Activated CD8-positive, alpha-beta memory T cell treated with anti-CD3 and anti-CD28 coated beads for 48 hours (primary cell): ENCODE measurements at places on chromosomes 7 and 10.

DNA sequence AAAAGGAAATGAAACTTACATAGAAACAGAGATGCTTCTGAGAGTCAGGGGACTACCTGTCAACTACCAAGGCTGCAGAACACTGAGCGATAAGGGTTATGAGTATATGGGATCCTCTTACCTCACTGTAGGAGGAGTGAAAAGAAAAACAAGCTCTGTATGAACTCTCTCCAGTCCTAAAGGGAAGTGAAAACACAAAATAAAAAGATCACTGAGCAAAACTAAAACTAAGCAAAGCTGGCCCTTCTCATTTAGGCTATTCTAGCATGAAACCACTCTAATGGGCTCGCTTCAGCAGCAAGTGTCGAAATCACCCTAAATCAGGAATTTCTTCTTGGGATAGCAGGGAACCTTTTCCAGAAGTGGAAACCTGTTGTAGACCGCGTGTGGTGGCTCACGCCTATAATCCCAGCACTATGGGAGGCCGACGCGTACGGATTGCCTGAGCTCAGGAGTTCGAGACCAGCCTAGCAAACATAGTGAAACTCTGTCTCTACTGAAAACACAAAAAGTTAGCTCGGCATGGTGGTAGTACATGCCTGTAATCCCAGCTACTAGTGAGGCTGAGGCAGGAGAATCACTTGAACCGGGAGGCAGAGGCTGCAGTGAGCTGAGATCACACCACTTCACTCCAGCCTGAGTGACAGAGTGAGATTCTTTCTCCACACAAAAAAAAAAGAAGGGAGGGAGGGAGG is 27.0 kb downstream of the DCLRE1C start:
- DNase-seq, result no peak

DNA sequence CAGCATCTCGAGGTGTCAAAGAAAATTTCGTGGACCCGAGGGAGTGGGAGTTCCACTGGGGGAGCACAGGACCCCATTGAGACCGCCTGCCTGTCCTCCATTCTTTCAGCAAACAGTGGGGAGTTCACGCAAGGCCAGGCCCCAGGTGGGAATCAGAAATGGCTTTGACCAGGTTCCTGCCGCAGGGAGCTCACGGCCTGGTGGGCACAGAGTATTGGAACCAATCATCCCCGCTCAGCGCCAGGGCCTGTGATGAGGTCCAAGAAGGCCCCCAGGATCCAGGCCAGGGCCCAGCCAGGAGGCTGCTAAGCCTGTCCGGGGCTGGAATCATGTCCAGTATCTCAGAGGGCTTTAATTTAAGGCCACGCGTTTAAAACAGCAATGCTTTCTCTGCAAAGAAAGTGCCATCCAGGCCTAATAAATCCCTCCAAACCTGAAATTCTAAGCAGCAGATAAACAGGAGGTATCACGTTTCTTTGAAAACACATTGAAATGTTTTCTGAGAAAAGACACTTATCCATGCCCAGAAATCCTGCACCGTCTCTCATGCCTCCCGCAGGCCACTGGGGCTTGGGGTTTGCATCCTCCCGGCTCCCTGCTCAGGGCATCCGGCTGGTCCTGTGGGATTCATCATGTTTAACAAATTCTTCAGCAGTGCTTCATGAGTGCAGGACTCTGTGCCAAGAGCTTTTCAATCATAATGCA is 125.7 kb downstream of the OAT start:
- no peak for DNase-seq

DNA sequence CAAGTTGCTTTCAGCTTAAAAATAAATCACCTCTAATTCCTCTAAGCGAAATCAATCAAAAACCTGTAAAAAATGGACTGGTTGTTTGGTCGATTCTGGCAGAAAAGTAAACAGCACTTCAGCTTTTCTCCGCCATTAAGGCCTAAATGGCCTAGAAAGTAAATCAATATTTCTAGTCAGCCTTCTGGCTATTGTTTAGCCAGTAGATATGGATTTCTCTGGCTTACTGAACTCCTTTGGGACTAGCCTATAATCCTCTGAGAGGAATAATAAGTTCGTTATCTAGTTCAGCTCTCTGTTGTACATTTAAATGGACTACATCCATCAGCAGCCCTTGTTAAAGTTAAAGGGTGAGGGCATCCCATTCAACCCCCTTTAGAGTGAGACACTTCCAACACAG is 400.1 kb upstream of the ETV1 start:
- DNase-seq, result no peak

GRCh38 chr10:80411267-80411668 is 2.9 kb downstream of the PRXL2A start:
- no peak for DNase-seq

DNA sequence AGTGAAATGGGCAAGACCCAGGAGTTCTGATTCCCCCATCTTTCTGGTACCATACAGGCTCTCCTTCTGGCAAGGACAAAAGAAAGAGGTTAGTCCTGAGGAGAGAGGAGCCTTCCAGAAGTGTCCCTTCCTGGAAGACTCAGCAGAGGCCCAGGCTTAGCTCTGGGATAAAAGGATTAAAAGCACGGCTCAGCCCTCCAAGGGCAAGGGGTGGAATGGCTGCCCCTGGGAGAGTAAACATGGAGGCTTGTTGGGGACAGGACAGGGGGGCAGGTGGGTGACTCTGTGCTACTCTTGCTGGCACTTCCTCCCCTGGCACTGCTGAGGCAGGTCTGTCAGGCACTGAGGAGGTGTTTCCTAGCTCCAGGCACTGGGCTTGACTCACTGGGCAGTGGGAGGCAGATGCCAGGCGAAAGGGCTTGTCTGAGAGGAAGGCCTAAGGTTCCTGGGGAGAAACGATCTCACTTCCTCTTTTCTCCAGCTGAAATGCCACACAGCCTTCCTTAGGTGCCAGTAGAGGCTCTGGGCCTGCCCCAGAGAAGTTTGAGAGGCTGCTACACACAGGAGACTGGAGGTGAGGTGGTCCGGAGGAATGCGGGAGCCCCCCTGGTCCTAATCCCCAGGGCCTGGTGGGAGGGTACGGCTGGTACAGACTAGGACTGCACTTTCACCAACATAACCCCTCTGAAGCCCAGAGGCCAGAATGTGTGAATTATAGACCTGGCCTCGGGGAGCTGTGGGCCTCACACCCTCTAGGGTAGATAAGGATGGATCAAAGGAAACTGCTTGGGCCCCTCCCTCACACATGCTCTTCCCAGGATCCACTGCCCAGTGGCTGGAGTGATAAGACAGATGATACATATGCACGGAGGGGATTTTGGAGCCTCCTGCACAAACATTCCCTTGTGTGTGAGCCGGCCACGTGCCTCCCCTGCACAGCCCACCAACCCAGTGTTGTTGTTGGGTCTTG is 63.2 kb upstream of the PODXL start:
- no peak for DNase-seq

DNA sequence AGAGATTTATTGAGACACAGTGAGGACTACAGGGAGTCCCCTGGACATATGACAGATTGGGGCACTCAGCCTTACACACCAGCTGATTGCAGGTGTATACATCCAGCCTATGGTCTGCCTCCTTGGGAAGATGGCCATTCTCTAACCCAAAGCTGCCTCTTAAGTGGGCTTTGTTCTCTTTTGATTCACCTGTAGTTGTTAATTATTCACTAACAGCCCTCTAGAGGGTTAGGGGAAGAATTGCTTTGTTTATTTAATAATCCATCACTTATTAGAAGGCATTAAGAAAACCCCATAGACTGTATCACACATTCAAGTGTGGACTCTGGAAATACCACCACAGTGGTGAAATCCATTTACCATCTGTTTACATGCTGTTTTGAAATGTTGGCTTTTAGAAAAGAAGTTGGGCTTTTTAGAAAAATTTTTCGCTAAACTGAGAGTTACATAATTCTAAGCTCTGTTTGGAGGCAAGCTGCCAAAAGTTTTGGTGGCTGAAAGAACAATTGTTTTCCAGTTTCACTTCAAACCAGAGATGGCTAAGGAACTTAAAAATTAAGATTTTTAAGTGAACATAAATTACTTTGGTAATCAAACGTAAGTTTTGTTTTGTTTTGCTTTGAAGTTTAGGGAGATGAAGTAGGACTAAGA is 379.1 kb downstream of the ADRA2A start:
- no peak for DNase-seq

GRCh38 chr10:4174197-4174596 is 389.2 kb upstream of the KLF6 start:
- no peak for DNase-seq

- DNase-seq, result no peak
Measured at GRCh38 chr10:9608602-9609001, 1409.1 kb upstream of the CELF2 start.

- DNase-seq, result no peak
Measured at GRCh38 chr10:96706331-96706853, 13.9 kb downstream of the PIK3AP1 start.

DNA sequence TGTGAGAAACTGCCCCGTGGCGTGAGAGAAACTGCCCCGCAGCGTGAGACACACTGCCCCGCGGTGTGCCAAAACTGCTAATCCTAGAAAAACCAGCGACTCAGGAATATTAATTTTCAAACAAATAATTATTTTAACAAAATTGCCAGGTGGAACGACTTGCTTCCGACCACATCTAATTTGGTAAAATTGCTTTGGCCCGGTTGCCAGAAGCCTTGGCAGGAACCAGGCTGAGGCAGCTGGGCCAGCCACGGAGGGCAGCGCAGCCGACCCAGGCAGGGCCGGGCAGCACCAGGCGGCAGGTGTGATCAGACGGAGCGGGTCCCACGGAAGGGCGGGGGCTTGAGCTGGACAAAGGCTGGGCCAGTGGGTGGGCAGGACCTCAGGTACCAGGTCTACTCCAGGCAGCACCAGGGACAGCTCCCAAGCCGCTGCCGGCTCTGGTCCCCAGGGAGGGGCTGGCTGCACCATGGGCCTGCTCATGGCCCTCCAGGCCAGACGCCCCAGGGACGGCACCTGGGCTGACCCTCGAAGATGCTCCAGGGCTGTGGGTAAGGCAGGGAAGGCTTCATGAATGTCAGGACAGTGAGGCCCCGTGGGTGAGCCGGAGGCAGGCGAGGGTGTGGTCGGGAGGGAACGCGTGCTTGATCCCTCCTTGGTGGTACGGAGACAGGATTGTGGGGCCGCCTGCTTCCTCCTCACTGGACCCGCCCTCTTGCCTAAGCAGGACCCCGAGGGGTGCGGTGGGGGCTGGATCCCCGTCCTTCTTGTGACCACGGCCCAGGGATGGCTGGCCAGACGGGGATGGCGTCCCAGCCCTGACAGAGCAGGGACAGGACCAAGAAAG is 7.7 kb upstream of the ADGRA1 start:
- no peak for DNase-seq

GRCh38 chr10:72285972-72286521 is 12.3 kb downstream of the DDIT4 start:
- no peak for DNase-seq

GRCh38 chr10:132326925-132327324 is 5.1 kb upstream of the LRRC27 start:
- DNase-seq, result no peak

GRCh38 chr7:124700655-124701054 is 64.9 kb downstream of the GPR37 start:
- no peak for DNase-seq

- no peak for DNase-seq
Measured at GRCh38 chr7:103811997-103812396, 177.5 kb downstream of the RELN start.

GRCh38 chr10:23202779-23203178 is 10.7 kb downstream of the PTF1A start:
- no peak for DNase-seq

DNA sequence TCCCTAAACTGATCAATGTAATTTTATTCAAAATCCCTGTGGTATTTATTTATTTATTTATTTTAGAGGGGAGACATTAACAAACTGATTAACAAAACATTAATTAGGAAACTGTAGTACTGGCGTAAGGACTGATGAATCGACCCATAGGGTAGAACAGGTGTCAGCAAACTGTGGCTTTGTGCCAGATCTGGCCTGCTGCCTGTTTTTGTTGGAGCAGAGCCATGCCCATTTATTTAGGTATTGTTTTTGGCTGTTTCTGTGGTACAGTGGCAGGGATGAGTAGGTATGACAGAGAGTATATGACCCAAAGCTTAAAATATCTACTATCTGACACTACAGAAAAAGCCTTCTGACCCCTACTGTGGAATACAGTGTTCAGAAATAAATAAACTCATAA is 332.5 kb upstream of the ETV1 start:
- no peak for DNase-seq

DNA sequence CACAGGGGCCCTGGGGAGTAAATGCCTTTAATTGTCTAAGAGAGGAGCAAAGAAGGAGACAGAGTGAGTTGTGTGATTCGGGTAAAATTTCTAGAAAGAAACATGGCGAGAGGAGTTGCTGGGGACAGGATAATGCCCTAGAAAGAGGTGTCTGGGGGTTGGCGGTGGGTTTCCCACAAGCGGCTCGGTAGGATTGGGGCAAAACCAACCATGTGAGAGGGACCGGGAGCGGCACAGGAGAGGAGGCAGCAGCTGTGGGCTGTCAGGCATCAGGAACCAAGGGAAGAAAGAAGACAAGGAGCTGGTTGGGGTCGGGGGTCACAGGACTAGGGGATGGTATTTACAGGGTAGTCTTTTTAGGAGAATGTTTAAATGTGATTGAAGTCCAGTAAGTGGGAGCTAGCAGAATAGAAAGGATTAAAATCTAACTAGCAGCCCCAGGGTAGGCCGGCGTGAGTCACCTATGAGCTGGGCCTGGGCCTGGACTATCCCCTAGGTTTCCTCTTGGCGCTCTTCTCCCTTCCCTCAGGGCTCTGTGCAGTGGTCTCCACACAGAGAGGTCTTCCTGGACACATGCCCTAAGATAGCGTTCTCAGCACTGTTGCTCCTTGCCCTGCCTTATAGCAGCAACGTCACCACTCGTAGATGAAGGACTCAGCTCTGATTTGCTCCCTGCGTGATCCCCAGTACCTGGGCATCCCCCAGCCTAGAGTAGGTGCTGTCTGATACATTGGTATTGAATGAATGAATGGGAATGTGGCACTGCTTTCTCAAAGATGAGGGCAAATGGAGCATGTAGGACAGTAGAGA is 32.6 kb downstream of the IKZF1 start:
- DNase-seq, result no peak

DNA sequence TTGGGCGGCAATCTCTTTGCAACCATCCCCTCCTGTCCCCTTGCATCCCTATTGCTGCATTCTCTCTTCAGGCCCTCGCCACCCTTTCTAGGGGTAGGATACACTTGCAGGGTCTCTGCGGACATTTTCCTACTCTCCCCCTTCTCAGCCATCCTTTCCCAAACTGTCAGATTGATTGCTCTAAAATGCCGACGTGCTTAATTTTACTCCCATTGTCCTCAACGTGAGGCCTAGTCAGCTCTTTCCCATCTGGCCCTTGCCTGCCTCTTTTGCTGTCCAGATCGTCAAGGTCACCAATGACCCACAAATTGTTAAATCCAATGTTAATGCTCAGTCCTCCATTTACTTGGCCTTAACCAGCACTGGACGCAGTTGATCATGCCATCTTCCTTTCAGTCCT is 12.7 kb upstream of the LRMDA start:
- DNase-seq, result no peak

- DNase-seq, result no peak
Measured at GRCh38 chr10:27659786-27660185, 85.8 kb downstream of the MKX start.

GRCh38 chr7:83796760-83797159 is 147.8 kb upstream of the SEMA3E start:
- no peak for DNase-seq

DNA sequence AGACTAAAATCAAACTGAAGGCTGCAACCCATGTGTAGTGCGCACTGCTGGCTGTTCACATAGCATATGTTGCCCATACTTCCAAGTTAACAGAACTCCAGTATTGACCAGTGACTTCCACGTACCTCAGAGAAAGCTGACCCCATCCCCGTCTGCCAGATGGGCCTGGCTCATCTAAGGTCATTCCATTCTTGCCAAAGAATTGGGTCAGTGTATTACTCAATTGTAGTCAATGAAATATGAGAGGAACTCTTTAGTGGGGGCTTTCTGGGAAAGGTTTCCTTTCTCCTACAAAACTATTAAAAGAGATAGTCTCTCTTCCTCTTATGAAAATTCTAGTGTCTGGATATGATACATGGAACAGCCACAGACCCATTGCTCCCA is 238.6 kb downstream of the COBL start:
- DNase-seq, result no peak
